ENCODE measurements at places on chromosomes 3 and 15.

- DNase-seq: peak; percentile 23
These were observed 502.2 kb downstream of the PYDC2 start for GRCh38 chr3:191963182-191963581.

DNA sequence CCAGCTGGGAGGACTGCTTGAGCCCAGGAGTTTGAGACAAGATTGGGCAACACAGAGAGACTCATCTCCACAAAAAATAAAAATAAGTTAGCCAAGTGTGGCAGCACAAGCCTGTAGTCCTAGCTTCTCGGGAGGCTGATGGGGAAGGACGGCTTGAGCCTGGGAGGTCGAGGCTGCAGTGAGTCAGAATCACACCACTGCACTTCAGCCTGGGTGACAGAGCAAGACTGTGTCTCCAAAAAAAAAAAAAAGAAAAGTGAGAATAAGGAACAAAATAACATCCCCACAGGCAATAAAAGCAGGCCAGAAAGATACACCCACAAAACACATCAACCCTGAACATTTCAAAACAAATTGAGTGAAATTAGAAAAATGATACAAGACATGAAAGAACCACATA is 48.7 kb upstream of the OCA2 start:
- no peak for DNase-seq

DNA sequence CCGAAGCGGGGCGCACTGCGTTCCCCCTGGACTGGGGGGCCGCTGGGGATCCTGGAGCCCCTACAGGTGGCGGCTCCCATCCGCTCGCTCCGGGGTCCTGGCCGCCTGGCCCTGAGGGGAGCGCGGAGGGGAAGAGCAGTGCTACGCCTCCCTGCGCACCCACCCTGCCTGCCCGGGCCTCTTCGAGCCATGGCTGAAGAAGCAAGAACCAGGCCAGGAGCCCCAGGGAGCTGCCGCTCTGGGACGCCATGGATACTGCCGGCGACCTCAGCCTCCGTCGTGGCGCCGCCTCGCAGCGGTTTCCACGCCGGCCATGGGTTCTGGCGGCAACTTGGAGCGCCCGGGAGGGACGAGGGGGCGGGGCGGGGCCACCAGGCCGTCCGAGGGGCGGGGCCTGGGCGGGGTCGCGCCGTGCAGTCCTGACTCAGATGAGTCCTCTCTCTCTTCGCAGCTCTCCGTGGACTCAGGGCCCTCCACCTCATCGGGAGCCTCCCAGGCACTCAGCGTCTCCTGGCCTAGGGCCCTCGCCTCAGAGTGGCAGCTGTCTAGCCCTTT is 50.9 kb downstream of the MYL3 start:
- no peak for DNase-seq

DNA sequence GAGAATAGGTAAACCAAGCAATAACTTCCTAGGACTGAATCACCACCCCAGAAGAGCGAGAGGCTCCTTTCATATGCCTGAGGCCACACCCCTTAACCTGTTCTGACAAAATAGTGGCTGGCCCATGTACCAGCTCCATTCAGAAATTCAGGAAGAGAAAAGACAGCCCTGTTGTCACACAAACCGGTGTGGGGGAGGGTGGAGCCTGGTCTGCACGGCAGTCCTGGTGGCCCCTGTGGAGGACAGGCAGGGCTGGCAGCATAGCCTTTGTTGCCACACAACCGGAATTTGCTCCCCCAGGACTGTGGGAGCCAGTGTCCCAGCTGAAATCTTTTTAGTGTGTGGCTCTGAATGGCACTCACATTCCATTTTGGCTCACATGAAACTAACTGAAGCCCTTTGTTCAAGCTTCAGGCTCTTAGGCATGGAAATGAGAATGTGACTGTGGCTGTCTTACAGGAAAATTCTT is 23.8 kb downstream of the RLBP1 start:
- no peak for DNase-seq

DNA sequence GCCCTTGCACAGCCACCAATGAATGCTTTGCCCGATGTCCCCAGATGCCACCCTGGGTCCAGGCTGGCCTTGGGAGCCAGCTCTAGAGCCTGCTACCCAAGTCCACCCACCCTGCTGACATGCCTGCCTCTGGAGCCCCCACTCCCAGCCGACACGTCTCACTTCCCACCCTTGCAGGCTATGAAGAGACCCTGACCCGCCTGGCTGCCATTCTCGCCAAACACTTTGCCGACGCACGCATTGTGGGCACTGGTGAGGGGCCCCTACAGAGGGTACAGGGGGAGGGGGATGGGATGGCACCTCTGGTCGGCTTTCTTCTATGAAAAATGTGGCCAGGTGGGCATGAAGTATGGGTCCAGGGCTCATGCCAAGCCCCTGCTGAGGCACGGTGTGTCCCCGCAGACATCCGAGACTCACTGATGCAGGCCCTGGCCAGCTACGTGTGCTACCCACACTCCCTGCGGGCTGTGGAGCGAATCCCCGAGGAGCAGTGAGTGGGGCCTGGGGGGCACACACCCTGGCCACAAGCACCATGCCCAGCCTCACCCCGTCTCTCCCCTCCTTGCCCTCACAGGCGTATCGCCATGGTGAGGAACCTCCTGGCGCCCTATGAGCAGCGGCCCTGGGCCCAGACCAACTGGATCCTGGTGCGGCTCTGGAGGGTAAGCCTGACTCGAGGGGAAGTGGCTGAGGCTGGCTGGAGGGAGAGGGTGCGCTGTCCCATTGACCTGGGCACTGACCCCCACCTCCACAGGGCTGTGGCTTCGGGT is 6.0 kb downstream of the AMIGO3 start:
- DNase-seq: no peak

DNA sequence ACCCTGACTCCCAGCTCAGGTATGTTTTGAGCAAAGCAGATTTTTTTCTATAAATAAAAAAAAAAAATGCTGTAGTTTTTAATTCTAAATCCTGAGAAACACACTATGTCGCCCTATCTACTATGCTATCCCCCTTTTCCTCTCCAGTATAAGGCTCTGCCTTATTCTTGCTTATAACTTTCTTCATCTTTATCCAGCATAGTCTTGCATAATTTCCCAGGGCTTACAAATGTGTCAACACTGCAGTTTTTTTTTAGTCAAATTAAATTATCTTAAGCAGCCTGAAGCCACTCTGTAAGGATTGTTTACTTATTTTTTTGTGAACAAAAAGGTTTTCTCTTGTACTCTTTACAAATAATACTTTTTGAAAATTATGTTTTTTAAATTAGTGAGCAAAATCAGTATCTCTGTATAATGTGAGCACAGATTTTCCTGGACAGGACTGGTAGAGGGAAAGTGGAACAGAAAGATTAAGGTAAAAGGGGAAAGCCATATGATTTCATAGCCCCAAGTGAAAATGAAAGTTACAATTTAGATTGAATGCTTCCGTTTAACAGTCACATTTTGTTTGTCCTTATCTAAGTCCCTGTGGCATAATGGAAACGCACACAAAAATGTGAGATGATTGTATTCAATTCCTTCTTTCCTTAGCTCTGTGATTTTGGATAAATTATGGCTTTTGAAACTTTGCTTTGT is 5.6 kb upstream of the PYDC2 start:
- DNase-seq: no peak

- no peak for DNase-seq
These were observed 76.6 kb downstream of the NEDD4 start for GRCh38 chr15:55916666-55917409.

DNA sequence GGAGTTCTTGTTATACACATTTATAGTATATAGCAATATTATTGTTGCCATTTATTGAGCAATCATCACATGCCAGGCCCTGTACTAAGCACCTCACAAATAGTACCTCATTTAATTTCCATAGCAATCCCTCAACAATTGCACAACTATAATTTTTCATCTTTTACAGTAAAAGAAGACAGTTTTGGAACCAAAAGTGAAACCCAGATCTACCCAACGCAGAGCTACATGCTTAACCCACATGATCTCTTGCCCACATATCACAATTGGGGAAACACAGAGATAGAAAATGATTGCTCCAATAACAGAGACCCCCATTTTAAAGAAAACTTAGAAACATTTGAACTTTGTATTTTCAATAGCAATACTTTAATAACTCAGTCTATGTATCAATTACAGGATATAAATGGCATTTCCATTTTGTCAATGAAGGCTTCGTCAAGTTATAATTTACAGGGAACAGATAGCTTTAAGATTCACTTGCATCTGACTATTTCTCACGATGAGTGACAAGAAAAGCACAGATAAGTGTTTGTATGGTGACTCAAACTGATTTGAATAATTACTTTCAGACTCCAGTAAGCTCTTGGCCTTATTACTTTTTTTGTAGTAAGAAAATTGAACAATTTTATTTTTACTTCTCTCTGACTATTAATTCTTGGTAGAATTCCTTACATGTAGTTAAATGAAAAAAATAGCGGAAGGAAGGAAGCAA is 38.7 kb upstream of the CCDC50 start:
- no peak for DNase-seq

DNA sequence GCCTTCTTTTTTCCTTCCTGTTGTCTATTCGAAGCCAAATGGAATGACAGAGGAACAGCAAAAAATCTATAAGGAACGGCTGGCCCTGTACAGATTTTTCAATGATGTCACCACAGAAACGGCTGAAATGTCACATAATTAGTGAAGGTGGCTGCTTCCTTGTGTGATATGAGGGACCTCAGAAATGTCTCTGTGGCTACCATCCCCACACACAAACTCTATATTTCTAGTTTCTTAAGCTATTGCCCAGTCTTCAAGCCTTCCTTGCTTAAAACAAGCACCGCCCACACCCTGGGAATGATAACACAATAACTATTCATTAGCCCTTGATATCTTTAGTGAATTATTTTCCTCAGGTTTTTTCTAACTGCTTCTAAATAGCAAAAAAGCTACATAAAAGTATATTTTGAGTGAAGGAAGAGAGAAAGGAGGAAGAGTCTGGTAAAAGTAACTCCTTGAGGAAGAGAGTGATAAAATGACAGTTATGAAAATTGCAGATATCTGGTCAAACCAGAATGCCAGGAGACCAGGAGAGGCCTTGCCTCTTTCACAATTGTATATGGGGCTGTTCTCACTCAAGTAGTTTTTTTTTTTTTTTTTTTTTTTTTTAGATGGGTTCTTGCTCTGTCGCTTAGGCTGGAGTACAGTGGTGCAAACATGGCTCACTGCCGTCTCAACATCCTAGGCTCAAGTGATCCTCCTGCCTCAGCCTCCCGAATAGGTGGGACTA is 38.7 kb downstream of the FMN1 start:
- no peak for DNase-seq

GRCh38 chr3:160879859-160880258 is 123.8 kb downstream of the PPM1L start:
- no peak for DNase-seq

GRCh38 chr15:85756411-85757072 is 38.2 kb downstream of the KLHL25 start:
- no peak for DNase-seq

DNA sequence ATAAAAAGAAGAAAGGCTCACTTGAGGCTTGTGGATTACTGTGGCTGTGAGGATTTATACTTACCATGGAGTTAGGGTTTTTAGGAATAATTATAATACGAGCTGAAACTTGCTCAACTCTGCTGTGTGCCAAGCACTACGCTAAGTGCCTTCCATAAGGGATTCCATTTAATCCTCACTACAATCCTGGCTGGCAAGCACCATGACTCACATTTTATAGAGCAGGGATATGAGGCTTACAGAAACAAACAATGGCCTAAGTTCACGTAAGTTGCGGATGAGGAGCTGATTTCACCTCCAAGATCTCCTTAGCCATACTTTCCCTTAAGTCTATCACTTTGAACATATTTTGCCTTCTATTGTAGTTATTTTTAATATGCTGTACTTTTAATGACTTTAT is 43.9 kb upstream of the ARL8B start:
- peak; percentile 44 for DNase-seq

GRCh38 chr3:98343647-98344507 is 9.8 kb upstream of the OR5K4 start:
- peak; percentile 7 for DNase-seq

DNA sequence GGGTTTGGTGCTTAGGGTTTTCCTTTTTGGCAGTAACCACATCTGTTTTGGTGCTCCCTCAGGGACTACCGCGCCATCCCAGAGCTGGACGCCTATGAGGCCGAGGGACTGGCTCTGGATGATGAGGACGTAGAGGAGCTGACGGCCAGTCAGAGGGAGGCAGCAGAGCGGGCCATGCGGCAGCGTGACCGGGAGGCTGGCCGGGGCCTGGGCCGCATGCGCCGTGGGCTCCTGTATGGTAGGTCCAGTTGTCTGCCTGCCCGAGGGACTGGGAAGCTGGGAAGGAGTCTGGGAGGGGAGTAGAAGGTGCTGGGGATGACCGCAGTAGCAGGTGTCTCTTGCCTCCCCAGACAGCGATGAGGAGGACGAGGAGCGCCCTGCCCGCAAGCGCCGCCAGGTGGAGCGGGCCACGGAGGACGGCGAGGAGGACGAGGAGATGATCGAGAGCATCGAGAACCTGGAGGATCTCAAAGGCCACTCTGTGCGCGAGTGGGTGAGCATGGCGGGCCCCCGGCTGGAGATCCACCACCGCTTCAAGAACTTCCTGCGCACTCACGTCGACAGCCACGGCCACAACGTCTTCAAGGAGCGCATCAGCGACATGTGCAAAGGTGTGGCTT is 6.4 kb downstream of the MCM2 start:
- no peak for DNase-seq

DNA sequence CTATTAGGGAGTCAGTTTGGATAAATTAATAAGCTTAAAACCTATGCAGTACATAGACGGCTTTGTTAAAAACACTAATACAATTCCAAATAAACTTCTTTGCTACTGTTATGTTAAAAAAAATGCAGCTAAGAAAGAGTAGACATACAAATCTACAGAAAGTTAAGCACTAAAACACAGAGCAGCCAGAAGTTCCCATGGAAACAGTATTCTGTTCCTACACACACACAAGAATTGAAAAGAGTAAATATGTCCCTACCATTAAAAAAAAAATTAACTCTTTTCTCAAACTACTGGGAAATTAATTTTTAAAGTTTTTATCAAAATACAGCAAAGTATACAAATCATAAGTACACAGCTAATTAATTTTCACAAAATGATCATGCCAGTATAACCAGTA is 71.6 kb downstream of the CLASP2 start:
- DNase-seq: no peak

GRCh38 chr15:64681424-64682024 is 93.9 kb downstream of the RBPMS2 start:
- peak; percentile 52 for DNase-seq

GRCh38 chr3:193783166-193783896 is 190.3 kb downstream of the OPA1 start:
- no peak for DNase-seq

GRCh38 chr3:12154151-12154550 is 4.6 kb downstream of the TIMP4 start:
- no peak for DNase-seq

GRCh38 chr3:52153389-52154096 is 680 bp downstream of the POC1A start:
- peak; percentile 56 for DNase-seq

DNA sequence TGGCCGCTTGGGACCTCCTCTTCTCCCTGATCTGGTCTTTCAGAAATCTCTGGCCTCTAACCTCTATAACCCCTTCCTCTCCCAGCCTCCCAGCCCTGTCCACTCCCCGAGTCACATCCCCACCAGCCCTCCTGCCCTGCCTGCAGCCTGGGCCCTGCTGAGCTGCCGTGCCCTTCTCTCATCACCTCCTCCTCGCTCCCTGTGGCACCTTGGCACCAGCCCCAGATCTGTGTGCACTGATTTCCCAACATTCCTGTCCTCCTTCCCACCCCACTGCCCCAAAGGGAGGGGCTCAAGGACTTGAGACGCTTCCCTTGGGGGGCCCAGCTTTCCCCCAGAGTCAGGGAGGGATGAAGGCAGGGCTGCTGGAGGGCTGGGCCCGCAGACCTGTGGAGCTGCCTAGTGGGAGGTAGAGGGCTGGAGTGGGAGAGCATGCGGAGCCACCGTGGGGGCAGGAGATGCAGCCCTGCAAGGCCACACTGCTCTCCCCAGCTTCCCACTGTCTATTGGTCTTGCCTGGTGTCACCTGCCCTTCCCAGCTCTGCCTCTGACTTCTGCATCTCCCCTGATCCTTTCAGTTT is 42.7 kb downstream of the EXOG start:
- no peak for DNase-seq

Measured in H54 (cell line).